ENCODE measurements at places on chromosomes 1 and 21.
A peak's percentile ranks its signal among the peaks of the same experiment; 100 is the strongest.

- DNase-seq, result no peak
Observed at GRCh38 chr1:159879136-159879535, 16.7 kb upstream of the VSIG8 start.

- no peak for DNase-seq
Observed at GRCh38 chr1:65417729-65418128, 2.7 kb upstream of the LEPR start.

- peak; percentile 31 for DNase-seq
Observed at GRCh38 chr1:26320896-26321295, 3.1 kb downstream of the CD52 start.

DNA sequence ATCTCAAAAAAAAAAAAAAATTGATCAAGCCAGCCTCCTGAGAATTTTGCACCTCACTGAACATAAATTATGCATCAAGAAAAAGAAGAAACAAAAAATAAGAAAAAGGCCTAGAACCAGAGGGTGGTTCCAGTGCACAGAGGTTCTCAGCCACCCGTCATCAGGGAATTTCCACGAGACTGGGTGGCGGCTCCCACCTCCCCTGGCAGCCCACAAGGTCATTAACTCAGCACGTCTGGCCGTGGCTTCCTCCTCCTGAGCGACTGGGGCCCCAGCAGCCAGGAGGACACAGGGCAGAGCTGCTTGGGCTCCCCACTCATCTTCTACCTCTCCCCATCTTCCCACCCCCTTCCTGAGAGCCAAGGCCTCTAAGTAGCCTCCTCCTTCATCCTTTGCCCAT, 15.7 kb upstream of the TMEM51 start:
- no peak for DNase-seq

GRCh38 chr1:230746617-230747016, 571 bp upstream of the CAPN9 start:
- DNase-seq, result no peak

DNA sequence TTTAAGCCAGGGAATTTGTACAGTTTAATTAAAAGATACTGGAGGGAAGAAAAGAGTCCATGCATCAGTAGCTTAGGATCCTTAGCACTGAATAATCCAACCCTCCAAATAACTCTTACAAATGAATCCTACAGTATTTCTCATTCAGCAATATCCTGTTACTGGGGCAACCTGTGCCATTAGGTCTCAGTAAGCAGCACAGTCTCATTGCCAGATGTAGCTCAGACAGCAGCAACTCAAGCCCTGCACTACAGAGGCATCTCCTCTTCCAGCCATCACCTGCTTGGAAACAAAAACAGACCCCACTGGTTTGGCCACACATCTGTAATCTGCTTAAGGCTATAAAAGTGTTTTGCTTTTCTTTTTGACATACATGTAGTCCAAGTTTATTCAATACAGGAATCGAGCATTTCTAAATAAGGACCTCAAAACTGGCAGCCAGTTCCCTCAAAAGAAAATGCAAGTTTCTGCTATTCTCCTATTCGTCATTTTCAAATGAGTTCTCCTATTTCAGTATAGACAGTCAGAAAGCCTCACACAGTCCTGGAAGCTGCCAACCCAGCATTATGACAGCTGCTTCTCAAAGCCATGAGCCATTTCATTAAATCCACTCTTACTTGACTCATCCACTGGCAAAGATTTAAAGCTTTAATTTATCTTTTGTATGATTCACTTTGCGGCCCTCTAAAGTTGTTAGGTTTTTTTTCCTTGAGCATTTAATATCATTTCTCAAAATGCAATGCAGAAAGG, 129.0 kb downstream of the APP start:
- no peak for DNase-seq

GRCh38 chr1:92992054-92992453, 30.8 kb upstream of the DIPK1A start:
- DNase-seq, result no peak

DNA sequence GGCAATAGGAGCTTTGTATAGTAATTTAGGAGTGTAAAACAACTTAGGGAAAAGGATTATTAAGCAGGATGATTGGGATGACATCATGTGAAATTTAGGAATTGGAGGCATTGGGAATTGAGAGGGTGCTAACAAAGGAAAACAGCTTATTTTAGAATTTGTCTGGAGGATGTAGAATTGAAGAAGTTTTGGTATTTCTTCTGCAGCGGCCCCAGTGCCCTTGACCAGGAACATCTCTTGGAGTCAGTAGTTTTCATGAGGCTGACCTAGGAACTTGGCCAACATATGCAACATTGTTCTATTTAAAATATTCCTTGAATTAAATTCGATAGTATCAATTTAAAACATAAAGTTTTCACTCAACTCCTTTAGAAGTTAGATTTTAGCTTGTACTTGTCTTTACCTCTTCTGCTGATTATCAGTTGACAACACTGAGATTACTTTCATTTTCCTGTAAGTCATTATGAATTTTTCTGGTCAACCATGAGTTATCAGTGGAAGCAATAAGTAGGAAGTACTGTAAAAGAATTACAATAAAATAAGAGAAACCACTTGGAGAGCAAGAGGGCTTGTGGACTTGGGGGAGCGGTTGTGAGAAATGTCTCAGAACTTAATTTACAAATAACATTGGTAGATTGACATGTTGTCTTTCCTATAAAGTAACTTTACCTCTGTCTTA, 52.8 kb downstream of the DYRK1A start:
- no peak for DNase-seq

DNA sequence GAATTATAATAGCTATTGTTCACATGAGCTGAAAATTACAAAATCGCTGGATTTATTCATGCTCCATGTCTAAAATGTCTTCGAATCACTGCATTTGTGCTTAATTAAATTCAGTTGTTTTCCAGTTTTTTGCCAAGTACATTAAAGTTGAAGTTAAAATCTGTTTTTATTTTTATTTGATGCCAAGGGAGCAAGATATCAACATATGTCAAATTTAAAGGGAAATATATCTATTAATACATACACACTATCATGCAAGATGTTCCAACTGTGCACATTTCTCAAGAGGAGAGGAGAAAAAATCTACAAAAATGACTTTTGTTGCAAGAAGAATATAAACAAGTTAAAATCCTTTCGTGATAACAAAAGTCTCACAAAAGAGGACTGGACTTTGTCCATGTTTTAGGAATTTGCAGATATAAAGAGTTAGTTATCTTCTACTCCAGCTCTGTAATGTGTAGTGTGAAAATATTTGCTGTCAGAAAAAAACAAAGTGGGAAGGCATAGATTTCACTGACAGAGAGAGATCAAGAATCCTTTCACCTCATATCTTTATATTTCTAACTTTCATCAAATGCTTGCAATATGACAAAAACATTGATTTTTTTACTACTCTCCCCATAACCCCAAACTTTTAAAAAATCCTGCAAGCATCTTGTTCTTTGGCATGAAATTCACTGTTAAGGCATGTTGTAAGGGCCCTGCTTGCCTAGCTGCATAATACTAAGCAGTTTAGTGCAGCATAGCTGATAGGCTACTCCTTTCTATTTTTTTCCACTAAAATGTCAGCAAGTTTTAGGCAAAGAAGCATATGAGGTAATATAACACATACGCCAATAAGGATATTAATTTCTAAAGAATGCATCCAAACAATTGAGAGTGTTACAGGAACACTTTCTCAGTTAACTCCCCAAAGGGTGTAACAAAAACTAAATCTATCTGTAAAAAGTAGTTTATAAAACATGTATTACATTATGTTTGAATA, 340.2 kb upstream of the ADAMTS5 start:
- no peak for DNase-seq

GRCh38 chr1:151036356-151036755, at the start of gene BNIPL:
Gene BNIPL, plus strand, starts transcription at chr1:151036586. Its CDS starts 140 bp downstream, at chr1:151036726.
- no peak for DNase-seq

GRCh38 chr1:67832737-67833601, at the start of gene GNG12:
Gene GNG12, minus strand, starts transcription at chr1:67833467. Its CDS starts 125,781 bp downstream, at chr1:67707686.
- DNase-seq, result no peak

DNA sequence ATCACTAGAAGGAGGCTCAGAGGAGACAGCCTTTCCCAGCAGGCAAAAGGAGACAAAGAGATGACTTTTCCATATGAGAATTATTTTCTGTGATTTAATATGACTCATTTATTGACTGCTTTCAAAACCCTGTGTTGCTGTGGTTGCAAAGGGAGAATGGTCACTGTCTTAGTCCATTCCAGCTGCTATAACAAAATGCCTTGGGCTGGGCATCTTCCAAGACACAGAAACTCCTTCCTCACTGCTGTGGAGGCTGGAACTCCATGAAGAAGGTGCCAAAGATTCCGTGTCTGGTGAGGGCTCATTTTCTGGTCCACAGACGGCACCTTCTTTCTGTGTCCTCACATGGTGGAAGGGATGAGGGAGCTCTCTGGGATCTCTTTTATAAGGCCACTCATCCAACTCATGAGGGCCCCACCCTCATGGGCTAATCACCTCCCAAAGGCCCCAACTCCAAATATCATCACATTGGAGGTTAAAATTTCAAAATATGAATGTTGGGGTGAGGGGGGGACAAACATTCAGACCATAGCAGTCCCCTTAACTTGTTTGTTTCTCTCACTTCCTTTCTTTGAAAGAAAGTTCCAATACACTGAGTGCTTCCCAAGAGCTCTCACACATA, 252.1 kb upstream of the RAB4A start:
- no peak for DNase-seq

DNA sequence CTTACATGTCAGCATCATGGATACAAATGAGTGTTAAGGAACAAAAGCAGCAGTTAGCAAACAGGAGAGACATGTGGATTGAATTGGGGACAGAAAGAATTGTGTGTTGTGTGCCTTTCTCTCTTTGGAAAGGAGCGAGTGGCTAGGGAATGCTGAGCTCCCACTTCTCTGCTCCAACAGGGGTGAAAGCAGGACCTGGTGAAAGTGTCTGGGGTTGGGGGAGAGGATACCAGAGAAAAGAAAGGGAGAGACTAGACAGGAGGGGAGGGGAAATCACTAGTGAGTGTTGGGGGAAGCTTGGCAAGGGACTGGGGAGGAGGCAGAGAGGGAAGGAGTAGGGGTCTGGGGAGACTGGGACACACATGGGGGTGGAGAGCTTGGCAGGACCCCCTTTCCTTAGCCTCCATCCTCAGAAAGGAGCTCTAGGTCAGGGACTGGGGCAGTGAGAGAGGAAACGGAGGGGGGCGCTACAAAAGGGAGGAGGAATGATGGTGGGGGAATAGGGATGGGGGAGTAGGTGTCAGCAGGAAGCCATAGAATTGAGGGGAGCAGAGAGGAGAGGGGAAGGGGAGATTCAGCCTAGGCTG, 2.2 kb downstream of the KIRREL1 start:
- DNase-seq, result no peak

DNA sequence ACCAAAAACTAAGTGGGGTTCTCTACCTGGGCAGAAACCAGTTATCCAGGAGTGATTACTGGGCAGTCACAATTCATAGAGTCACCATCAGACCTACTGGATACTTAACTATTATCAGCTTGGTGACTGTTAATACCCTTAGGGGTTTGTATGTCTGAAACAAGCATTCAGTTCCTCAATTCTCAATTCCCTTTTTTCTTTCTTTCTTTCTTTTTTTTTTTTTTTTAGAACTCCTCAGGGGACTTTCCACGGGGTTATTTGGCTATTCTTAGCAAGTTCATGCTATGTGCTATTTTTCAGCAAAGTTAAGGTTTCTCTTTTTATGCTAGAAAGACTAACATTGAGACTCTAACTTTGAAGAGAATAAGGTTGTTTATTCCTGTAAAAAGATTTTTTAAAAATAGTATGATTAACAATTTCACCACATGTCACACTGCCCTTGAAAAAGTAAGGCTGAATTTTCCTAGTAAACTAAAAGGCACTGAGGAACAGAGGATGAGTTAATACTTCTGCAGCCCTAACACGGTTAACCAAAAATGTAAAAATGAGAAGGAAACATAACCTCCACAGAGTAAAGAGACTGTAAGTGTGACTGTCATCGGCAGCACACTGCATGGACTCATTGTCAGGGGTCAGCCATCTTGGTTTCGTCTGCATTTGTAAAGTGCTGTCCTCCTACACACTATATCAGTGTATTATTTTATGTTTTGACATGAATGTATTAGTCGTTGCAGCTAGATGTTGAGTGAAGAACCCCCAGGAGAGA, 310.2 kb downstream of the NTNG1 start:
- no peak for DNase-seq

- DNase-seq, result no peak
Observed at GRCh38 chr1:111903148-111903870, 86.2 kb downstream of the KCND3 start.

GRCh38 chr1:18217398-18218043, 109.9 kb downstream of the IGSF21 start:
- no peak for DNase-seq

GRCh38 chr1:241045659-241046058, 311.3 kb downstream of the RGS7 start:
- no peak for DNase-seq

All from activated CD4-positive, CD25-positive, alpha-beta regulatory T cell treated with anti-CD3 and anti-CD28 coated beads, Interleukin-2, amount 50 U/mL, for 72 hours (primary cell).